Spinal cord (tissue), 10 donors: ENCODE measurements at places on chromosomes 4 and X. TPM values are rescaled to one million over a fixed set of nuclear protein-coding genes. Genes with fewer than 3 reads are reported as not detected.

- DNase-seq: no peak
These were observed 283.1 kb downstream of the IDS start for GRCh38 chrX:149222040-149222439.

The ZNF182 gene
- total RNA-seq: 6.8 TPM

DNA sequence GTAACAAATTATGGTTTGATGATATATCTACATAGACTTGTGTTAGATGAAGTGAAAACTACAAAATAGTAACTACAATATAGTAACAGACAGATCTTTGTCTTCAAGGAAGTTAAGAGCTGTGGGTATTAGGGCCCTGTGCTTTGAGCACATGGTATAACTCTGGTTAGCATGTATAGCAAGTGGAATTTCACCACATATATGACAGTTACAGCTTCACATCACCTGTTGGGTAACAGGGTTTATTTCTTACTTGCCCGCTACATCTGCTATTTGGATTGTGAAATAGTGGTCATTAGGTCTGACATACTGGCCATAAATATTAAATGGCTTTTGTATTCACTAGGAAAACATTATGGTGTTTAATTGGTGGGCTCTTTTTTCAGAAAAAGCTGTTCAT lies 20.2 kb downstream of the OFD1 start:
- no peak for DNase-seq

The KLHL2 gene
- 17.2 TPM for total RNA-seq

The GSX2 gene
- total RNA-seq: 0.20 TPM

GRCh38 chr4:100929758-100930157 lies 411.9 kb upstream of the EMCN start:
- DNase-seq: no peak

GRCh38 chr4:15400981-15401671 lies 26.7 kb upstream of the C1QTNF7 start:
- DNase-seq: no peak

The ATG4A gene
- 10.9 TPM for total RNA-seq

The YIPF7 gene
- 1.8 TPM for total RNA-seq

The NAP1L2 gene
- total RNA-seq: 57.0 TPM

DNA sequence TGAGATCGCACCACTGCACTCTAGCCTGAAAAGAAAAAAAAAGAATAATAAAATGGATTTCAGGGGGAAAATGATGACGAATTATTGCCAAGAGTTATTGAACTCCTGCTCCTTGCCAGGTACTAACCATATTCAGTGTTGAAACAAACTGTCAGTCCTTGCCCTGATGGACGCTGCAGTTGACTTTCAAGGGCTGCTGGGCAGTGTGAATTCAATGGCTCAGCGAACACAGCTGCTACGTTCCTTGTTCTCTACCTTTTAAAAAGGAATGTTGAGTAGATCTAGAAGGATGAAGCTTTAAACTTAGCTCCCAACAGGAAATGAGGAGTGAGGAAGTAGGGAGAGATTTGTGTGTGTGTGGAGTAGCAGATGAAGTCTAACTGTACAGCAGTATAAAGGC lies 2.7 kb downstream of the LIMCH1 start:
- DNase-seq: no peak

GRCh38 chr4:61067381-61067780 lies 132.7 kb upstream of the ADGRL3 start:
- no peak for DNase-seq

The CDS1 gene
- 18.8 TPM for total RNA-seq

DNA sequence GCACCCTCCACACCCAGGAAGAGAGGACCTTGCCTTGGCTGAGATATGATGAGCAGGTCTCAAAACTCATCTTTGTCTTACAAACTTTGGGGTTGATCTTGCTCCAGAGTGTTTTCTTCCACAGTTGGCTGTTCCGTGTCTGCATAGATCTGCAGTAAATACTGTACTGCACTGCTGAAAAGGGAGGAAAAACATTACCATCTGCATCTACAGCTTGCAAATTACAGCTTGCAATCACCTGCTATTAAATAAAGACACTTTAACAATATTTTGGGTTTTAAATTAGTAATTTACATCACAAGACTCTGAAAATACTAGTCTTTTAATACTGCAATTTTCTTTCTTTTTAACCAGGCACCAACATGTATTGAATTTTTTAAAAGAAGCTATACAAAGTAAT lies 499.5 kb downstream of the STIM2 start:
- no peak for DNase-seq

The LRCH2 gene
- 8.5 TPM for total RNA-seq

DNA sequence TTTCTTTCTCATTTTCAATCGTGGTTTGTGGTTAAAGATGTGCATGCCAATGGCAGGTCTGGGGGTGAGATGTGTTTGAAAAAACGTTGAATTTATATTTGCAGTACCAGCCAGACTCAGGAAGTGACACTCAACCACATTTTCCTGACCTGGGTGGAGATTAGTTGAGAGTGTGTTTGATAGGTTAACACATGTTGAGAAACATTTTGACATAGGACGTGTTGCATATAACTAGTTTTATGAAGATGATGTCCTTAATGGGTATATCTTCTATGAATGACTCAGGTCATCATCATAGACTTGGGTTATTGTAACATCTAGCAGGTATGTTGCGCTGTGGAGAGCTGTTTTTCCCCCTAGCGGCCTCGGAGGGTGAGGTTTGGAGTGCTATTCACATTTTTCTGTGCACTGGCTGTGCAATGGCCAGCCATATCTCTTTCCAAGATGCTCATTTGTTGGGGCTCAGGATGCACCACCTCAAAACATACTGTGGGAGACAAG lies 21.7 kb upstream of the CD38 start:
- DNase-seq: no peak

The ARMCX2 gene
- total RNA-seq: 67.4 TPM

DNA sequence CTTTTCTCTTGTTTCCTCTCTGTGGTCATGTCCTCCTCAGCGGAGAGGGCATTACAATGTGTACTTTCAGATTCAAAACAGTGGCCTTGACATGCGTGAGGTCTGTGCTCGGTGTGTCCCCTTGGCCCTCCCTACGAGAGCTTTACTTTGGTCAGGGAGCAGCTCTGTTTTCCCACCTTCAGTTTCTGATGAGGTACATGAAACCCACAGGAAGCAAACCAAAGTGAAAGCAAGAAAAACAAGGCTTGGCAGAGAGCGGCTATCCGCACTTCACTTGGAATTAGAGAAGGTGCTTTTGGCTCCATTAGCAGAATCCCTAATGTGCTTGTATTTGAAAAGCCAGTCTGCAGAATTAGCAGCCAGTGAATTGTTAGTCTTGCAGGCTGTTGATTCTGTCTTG lies 19.5 kb upstream of the BOD1L1 start:
- peak; percentile 46 for DNase-seq

- no peak for DNase-seq
These were observed 1878.4 kb downstream of the ARAP2 start for GRCh38 chr4:34365946-34366345.

GRCh38 chr4:86483773-86484172 lies 110.3 kb upstream of the PTPN13 start:
- peak; percentile 54 for DNase-seq

- DNase-seq: no peak
These were observed 311.4 kb downstream of the PRDM5 start for GRCh38 chr4:120611092-120611491.

The PRSS12 gene
- total RNA-seq: 26.7 TPM

- DNase-seq: no peak
These were observed 1394.6 kb upstream of the AGA start for GRCh38 chr4:178836865-178837264.

DNA sequence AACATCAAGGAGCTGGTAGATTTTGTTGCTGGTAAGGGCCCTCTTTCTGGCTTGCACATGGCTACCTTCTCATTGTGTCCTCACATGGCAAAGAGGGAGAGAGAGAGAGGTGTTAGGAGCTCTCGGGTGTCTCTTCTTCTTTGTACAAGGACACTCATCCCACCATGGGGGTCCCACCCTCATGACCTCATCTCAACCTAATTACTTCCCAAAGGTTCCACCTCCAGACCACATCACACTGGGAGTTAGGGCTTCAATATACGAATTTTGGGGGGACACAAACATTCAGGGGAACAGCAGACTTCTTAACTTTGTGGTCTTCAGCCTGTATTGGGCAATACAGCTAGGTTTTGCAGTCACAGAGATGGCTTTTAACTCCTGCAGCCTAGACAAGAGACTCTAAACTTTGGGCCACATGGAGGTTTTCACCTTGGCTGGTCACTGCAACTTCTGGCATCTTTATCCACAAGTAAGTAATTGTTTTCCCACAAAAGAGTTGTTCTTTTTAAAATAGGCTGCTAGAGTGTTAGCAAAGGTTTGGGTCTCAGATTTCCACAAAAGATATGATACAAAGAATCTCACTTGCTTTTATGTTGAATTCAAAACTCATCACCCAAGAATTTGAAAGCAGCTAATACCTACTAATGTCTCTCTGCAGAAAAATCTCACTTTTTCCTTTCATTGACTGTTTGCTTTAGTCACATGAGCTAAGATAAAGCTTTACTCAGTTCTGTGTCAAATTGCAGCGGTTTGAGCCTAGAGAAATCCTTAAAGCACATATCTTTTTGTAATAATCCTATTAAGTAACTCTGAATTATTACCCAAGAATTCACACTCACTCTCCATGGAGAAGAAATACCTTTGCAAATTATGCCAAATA lies 39.6 kb upstream of the BBS12 start:
- no peak for DNase-seq

- no peak for DNase-seq
These were observed 70.7 kb upstream of the ANXA10 start for GRCh38 chr4:168021666-168022065.

The AKAP17A gene
- total RNA-seq: 11.0 TPM

The ARAP2 gene
- 95.8 TPM for total RNA-seq

The ENOX2 gene
- total RNA-seq: 16.6 TPM

DNA sequence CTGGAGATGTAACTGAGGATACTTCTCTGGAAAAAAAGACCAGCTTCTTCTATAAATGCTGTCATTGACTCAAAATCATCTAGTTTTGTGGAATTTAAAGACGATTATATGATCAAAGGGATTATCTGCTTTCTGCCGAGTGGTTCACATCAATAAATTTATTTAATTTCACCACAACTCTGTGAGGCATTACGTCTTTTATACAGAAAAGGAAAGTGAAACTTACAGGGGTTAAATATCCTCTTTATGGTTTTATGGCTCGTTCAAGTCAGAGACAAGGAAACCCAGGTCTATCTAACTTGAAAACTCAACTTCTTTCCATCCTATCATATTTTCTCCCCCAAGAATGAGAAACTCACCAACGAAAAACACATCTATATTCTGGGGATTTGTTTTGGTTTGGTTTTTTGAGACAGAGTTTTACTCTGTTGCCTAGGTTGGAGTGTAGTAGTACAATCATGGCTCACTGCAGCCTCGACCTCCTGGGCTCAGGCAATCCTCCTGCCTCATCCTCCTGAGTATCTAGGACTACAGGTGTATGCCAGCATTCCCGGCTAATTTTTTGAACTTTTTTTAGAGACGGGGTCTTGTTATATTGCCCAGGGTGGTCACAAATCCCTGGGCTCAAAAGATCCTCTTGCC lies 377.9 kb upstream of the EMCN start:
- no peak for DNase-seq
